Fibroblast of the conjunctiva (primary cell): ENCODE measurements at places on chromosomes 12 and 14.

DNA sequence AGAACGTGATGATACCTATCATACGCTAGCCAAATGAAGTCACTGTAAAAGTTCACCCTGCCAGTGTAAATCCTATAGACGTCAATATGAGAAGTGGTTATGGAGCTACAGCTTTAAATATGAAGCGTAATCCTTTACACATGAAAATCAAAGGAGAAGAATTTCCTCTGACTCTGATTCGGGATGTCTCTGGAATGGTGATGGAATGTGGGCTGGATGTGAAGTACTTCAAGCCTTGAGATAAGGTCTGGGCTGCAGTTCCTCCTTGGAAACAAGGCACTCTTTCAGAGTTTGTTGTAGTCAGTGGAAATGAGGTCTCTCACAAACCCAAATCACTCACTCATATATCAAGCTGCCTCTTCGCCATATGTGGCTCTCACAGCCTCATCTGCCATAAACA, 53.1 kb upstream of the NAP1L1 start:
- DNase-seq = no peak

DNA sequence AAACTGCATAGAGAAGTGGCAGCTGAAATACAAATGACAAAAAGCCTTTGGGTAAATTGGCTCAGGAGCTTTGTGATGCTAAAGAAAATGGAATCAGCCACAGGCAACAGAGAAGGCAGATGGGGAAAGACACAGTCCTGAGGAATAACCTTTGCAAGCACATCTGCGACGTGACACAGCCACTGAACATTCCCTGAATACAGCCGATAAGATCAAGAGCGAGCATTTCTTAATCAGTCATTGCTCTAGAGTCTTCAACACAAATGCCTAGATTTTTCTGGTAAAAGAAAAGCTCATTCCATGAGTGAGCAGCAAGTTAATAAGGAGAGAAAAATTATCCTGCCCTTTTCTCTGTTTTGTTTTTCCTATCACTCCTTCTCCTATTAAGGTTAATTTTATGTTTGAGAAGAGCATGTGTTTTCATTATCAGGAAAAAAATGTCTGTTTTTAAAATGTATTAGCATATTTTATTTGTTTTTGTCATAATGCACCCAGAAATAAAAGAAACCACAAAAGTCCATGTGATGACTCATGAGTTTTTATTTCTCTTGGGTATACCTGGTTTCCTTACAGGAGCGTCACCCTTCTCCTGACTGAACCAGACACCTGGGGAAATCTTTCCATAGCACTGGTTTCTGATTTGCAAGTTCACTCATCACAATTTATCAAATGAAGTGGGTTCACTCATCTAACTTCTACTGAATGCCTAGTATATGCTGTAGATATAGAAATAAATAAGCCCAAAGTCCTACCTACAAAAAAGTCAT, 45.4 kb upstream of the PCED1B start:
- DNase-seq = no peak

GRCh38 chr12:51726161-51726560, 122.4 kb downstream of the FIGNL2 start:
- no peak for DNase-seq

DNA sequence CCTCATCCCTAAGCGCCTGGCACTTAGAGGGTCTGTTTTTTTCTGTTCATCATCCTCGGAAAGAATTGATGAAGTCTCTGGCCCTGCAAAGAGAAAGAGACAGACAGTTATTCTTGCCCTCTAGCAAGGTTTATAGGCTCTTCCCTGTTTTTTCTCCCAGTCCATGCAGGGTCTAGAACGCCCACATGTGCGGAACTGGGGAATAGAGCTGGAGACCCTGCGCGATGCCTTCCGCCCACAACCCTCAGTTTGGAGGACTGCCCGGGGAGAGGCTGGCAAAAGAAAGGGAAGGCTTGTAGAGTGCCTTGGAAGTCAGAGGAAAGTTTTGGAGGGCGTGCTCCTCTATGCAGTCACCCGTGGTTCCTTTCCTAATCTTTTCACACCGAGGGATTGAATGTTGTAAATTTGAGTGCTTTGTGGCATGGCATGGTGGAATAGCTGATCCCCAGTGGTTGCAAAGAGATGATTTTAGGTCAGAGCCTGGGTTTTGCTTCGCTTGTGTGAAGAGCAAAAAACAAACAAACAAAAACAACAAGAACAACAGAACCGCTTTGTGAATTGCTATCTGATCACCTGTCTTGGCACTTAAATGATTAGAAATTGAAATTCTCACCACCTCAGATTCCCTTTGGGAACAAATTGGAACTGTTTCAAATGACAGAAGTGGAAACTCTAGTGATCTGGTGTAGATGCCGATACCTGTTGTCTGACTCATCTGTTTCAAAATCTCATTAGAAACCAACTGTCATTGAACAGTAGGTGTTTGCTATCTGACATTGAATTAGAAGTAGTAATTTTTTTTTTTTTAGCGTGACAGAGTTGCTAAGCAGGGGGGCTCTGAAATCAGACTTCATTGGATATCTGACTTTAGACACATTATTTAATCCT, 947 bp downstream of the GAS2L3 start:
- DNase-seq = no peak

DNA sequence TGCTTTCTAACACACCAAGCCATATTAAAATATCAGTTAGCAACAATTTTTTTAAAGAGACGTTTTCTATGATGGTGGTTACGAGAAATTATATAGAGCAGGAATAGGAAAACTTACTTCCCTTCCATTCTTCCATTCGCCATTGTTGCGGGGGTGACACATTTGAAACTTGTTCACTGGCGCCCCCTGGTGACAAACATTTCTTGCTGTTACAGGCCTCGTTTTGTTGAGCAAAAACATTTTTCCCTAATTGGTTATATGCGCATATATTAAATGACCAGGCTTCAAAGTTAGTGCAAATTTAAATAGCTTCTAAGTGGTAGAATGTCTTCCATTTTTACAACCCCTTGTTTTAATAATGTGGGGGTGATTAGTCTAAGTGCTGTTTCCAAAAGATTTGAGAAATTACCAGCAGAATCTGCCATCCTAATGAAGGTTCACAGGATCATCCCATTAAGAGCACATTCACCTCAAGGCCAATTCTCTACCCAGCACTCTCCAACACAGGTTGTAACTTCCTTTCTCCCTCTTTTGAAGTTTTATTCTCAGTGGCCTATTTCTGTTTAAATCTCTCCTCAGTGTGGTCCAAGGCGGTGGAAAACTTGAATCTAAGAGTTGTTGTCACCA, 1124.7 kb downstream of the FLRT2 start:
- peak; percentile 18 for DNase-seq

GRCh38 chr12:108935159-108935763, 55.4 kb downstream of the DAO start:
- DNase-seq = no peak

DNA sequence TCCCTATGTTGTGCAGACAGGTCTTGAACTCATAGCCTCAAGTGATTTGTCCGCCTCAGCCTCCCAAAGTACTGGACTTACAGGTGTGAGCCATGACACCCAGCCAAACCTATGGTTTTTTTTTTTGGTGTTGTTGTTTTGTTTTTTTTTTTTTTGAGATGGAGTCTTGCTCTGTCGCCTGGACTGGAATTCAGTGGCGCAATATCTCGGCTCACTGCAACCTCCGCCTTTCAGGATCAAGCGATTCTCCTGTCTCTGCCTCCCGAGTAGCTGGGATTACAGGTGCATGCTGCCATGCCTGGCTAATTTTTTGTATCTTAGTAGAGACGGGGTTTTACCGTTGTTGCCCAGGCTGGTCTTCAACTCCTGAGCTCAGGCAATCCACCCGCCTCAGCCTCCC, 11.3 kb upstream of the RCOR1 start:
- DNase-seq = no peak

DNA sequence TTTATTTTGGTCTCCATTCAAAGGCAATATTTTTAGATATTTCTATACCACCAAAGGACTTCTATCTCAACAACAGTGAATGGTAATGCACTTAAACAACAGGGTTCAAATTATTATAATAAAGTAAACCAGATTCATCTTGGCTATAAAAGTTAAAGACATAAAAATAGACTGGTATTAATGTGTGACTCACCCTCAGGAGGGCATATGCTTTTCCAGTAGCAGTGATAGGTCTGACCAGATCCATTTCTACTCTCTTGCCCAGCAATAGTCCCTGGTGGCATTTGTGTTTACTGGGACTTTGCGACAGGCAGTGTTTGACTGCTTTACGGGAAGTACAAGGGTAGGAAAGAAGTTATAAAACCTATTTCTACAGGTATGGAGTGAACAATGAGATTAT, 353.2 kb upstream of the ATP2B1 start:
- no peak for DNase-seq

DNA sequence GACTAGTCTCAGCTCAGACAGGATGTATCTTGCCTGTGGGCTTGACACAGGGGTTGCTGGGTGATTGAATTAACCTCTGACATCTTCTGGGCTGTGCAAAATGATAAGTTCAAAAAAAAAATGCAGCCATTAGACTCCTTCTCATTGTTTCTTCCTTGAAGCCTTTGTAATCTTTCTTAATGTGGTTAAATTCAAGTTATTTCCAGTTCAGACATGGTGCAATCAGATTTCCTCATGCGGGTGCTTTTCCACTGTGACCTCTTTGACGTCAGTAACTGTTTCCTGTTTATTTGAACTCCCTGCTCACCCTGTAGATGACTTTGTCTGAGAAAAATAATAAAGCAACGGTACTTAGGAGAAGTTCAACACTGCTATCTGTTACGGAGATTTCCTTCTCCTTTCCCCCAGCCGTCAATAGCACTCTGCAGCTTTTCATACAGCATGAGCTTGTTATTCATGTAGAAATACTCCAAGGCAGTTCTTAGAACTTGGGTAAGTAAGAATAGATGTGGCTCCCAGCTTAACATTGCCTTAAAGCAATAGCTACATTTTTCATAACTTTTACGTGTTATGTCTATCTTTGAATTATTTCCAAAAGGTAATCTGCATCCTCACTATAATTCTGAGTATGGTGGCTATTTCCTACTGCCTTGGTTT, 155.5 kb downstream of the PRKCH start:
- DNase-seq = peak; percentile 79

DNA sequence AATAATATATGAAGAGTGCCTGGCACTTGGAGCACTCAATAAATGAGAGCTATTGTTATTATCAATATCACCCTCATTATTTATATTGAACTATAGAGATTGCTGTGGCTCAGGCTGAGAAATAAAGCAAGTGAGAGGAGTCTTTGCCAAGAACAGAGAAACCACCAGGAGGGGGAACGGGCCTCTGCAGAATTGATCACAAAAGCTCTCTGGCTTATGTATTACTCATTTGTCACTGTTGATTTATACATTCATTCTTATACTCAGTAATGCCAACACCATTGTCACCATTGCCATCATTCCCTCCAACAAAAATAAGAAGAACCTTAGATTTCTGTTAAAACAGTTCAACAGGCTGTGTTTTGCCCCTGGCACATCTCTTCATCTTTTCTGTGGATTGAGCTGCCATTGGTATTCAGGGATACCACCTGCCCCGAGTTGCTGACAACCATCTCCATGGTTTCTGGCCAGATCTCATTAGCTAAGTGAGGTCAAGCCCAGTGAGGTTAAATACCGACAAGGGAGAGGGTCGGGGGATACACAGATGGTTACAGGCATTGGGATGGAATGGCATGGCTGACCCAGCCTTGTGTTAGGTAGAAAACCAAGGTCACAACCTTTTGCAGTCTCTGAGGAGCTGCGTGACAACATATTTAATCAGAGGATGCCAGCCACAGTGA, 21.8 kb upstream of the PCNX1 start:
- DNase-seq = no peak

- no peak for DNase-seq
These were observed 1117.6 kb upstream of the TMEM132C start for GRCh38 chr12:127149226-127149964.

DNA sequence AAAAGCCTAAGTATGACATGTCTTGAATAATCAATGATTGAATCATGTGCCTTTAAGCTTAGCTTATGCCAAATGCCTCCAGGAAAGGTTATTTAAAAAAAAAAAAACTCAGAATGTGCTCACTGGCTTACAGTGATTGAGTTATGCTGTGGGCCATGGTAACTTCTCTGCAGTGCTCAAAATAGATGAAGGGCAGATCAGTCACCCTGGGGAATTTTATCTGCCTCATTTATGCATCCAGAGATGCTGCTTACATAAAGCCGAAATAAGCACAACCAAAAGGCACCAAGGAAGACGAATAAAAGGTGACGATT, 118.7 kb upstream of the MDM1 start:
- DNase-seq = no peak

GRCh38 chr12:67364228-67364627, 95.1 kb downstream of the CAND1 start:
- DNase-seq = no peak

- DNase-seq = no peak
These were observed 183.7 kb downstream of the DACT1 start for GRCh38 chr14:58821421-58821820.

DNA sequence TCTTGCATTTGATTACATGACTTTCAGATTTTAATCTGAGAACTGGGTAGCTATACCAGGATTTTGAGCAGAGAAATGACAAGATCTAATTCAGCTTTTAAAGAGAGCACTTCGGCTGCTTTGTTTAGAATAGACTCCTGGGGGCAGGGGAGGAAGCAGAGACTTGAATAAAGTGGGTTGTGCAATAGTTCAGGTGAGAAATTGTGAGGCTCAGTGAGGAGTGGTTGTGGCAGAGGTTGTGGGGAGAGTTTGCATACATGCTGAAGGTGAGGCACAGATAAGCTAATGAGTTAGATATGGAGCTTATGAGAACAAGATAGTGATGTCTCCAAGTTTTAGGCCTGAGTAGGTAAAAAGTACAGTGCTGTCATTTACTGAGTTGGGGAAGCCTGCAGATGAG, 281.4 kb downstream of the FLRT2 start:
- no peak for DNase-seq

- DNase-seq = no peak
These were observed 37.3 kb downstream of the FBLN5 start for GRCh38 chr14:91910196-91910595.

- no peak for DNase-seq
These were observed 95.1 kb downstream of the UNC79 start for GRCh38 chr14:93525696-93526451.

- no peak for DNase-seq
These were observed 125.5 kb downstream of the LMNTD1 start for GRCh38 chr12:25427337-25428249.

DNA sequence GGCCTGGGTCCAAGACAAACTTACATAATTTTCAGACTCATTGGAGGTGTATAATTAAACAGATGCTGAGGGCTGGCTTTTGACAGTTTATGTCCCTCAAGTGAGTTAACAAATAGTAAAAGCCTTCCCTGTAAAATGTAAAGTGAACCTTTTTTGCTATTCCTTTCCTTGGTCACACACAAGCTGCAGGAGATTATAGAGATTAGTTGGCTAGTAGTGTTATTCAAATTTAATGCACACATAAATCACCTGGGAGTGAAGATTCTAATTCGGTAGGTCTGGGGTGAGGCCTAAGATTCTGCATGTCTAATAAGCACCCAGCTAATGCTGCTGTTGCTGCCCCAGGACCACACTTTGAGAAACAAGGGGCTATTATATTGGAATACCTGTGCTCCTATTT, 206.2 kb upstream of the SSTR1 start:
- no peak for DNase-seq
